ENCODE measurements at places on chromosomes 7 and 10.

DNA sequence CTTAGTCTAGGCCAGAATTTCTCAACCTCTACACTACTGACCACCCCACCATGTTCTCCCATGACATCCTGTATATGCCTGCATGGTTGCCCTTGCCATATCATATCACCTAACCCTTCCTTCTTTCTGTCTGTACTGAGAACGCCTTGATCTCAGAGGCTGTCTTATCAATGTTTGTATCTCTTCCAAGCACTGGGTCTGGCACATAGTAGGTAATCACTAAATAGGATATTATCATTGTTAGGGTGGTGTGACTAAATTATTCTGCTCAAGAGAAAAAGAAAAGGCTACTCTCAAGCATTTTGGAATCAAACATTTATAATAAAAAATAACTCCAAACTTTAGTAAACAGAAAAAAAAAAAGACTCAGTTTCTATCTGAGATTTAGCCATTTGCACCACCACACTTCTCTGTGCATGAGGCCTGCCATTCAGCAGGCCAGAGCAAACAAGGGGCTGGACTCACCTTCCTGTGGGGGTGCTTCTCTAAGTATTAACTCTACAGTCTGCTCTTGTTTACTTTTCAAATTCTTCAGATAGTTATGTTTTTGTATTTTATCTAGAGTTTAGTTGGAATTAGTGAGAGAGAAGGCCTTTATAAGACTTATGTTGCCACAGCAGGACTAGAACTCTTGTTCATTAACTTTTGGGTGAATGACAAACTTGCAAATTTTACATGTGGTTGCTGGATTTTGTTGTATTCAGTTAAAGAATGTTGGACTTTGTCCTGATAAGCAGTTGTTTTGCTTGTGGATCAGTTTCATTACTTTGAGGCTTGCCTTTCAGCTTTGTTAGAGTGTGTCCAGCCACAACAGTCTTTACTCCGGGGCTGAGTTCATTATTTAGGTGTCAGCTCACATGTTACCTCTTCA, 5.4 kb downstream of the AGBL3 start:
- no peak for DNase-seq

DNA sequence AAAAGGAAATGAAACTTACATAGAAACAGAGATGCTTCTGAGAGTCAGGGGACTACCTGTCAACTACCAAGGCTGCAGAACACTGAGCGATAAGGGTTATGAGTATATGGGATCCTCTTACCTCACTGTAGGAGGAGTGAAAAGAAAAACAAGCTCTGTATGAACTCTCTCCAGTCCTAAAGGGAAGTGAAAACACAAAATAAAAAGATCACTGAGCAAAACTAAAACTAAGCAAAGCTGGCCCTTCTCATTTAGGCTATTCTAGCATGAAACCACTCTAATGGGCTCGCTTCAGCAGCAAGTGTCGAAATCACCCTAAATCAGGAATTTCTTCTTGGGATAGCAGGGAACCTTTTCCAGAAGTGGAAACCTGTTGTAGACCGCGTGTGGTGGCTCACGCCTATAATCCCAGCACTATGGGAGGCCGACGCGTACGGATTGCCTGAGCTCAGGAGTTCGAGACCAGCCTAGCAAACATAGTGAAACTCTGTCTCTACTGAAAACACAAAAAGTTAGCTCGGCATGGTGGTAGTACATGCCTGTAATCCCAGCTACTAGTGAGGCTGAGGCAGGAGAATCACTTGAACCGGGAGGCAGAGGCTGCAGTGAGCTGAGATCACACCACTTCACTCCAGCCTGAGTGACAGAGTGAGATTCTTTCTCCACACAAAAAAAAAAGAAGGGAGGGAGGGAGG, 27.0 kb downstream of the DCLRE1C start:
- no peak for DNase-seq

- DNase-seq: peak; percentile 87
Observed at GRCh38 chr7:151689196-151689971, 169.7 kb upstream of the RHEB start.

DNA sequence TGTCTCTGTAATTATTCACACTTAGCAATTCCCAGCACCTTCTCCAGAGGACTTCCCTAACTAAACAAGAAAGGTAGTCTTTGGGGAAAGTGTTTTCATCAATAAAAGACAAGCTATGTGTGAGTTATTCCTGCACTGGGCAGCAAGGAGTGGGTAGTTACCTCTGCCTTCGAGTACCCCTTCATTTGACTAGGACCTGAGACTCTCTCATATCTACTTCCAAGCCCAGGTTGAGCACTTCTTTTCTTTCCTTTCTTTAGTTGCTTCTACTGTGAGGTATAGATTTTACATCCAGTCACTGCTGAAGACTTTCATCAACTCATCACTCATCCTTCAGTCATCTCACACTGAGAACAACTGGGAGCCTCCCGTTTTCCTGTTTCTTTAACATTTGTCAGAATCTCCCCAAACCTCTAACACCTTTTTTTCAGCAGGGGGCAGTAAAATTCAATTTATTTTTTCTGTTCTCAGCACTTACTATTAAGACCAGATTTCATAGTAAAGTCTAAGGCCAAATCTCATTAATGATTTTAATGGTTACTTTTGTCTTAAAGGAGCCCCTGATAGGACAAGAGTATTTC, 80.1 kb upstream of the PRSS1 start:
- no peak for DNase-seq

DNA sequence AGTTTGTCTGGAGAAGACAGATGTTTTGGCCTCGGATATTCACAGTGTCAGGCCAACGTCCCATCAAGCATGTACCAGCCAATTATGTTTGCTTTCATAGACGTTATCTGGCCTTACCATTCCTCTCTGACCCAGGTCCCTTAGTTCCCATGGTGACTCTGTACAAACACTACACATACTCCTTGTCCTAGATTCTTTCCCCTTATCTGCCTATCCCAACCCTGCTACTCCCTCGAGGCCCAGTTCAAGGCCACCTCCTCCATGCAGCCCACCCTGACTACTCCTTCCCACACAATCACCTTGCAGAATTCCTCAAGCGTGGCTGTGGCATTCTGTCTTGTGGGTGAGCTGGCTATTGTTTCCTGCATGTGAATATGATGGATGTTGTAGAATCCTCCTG, 155.2 kb downstream of the PRKAG2 start:
- no peak for DNase-seq

DNA sequence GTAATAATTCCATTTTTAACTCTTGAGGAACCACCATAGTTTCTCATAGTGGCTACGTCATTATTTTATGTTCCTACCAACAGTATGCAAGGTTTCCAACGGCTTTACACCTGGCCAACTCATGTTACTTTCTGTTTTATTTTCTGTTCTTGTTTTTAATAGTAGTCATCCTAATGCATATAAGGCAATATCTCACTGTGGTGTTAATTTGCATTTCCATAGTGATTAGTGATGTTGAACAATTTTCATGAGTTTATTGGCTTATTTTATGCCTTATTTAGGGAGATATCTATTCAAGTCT, 465.5 kb upstream of the KLF6 start:
- no peak for DNase-seq

- no peak for DNase-seq
Observed at GRCh38 chr10:50439187-50439586, 184.6 kb downstream of the SGMS1 start.

GRCh38 chr7:51278797-51279196, 37.8 kb downstream of the COBL start:
- peak; percentile 40 for DNase-seq

All from DMS153 (cell line).